ENCODE measurements at places on chromosomes 4 and X.

DNA sequence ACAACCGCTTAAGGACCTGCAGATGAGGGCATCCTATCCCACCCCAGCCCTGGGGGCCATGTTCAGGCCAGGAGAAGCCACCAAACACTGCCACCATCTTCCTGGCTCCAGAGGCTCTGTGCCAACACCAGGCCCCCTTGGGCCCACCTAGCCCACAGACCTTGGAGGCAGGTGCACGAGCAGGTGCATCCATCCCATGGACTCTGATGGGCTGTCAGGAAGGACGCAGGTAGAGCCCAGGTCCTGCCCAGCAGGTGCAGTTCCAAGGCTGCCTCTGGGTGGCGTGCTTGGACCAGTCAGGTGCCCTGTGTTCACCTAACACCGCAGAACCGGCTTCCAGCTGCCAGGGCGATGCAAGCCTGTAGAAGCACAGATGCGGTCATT, 22.8 kb upstream of the PDE6B start:
- DNase-seq, result peak; percentile 32

DNA sequence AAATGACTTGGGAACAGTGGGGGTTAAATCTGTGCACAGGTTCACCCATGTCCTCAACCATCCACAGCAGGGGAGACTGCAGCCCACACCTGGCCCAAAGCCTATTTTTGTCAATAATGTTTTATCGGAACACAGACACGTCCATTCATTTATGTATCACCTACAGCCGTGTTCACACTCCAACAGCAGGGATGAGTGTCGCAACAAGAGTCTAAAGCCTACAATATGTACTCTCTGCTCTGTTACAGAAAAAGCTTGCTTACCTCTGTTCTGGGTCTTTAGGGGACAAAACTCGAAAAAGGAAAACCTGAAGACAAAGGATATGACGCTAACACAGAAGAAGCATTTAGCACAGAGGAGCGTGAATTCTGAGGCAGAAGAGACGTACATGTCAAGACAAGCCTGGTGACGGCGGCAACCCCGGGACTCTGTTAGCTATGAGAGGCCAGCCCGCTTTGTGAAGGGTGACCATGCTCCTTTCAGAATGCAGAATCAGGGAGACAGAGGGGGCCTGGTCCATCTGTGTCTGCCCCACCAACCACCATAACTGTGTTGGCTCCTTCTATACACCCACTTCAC, 45.5 kb downstream of the AFAP1 start:
- no peak for DNase-seq

GRCh38 chr4:125389713-125390112, 75.0 kb downstream of the FAT4 start:
- no peak for DNase-seq

- DNase-seq, result no peak
These were observed 92.2 kb upstream of the H2AZ1 start for GRCh38 chr4:100042235-100042634.

DNA sequence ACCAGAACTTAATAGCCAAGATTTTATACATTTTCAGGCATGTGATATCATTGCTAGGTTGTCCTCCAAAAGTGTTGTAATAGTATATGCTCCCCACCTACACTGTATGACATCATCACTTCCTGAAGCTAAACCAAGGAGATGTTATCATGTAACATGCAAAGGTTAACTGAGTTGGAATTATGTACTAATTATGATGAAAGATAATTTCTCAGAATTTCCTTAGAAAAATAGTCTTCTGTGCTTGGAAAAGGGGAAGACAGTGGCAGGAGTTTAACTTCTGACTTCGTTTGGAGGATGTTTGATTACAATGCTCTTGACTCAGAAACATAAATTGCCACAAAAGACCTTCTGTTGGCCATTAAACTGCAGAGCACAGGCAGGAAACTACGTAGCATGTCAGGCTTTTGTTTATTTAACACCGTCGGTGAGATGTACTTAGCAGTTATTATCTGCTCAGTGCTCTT, 83.6 kb upstream of the GUCY1A1 start:
- no peak for DNase-seq

DNA sequence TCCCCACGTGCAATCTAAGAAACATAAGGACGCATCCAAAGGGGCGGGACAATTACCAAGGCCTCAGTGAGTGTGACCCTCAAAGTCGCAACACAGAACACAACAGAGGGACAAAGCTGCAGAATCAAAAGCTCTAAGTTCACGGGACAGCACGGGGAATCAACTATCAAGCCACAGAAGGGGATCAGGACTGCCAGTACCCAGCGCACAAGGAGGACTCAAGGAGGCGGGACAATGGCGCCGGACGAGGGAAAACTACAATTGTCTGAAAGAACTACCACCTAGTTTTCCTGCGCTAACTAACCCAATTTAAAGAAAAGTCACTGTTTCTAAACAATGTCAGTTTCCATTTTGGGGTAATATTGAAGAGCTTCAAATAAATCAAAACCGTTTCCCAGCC, 1.3 kb downstream of the FAM53A start:
- DNase-seq, result no peak

DNA sequence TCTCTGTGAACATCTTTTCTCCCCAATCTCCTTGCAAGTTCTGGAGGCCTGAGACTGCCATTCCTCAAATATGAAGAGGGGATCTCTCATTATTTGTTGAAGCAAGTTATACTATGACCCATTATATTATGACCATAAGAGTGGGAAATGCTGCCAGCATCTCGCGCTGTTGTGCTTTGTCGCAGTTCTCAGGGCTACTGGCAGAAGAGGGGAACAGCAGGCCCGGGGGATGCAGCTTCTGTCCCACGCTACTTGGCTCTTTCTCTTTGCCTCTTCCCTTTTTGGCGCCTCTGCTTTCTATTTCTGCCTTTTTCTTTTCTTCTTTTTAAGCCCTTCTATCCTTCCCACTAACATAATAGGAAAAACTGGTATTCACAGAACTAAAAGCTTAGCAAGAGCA, 64.2 kb downstream of the GEMIN8 start:
- no peak for DNase-seq

GRCh38 chr4:10272511-10272910, 155.9 kb upstream of the WDR1 start:
- no peak for DNase-seq

GRCh38 chr4:18366892-18367291, 345.3 kb upstream of the LCORL start:
- DNase-seq, result no peak

GRCh38 chr4:104501290-104501689, 6.6 kb upstream of the CXXC4 start:
- DNase-seq, result no peak

- no peak for DNase-seq
These were observed 128.5 kb downstream of the LRBA start for GRCh38 chr4:150886597-150886996.

DNA sequence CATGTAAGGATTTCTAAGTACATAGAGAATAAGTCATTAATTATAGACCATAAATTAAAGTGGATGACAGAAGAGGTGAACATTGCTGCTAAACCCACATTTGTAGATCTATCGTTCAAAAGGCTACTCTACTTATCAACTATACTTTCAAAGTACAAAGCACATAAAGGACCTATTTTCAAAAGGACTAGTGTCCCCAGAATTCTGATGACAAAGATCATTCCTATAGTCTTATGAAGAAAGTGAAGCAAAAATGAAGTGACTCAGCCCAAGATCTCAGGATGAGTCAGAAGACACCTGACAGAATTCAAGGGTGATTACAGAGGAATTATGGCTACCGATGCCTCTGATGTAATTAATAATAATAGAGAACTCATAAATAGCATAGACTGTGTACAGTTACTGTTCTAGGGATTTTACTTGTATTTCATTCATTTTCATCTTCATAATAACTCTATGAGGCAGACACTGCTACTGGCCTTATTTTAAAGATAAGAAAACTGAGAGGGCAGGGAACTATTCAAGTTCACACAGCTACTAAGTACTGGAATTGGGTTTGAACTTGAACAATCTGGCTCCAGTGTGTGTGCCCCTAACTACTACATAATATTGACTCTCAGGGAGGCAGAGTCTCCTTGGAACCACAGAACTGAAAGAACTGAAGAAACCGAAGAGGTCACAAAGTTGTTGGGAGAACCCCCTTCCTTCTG, 17.1 kb downstream of the USP46 start:
- peak; percentile 23 for DNase-seq

GRCh38 chrX:140507982-140508305, 3.1 kb upstream of the SOX3 start:
- DNase-seq, result no peak

DNA sequence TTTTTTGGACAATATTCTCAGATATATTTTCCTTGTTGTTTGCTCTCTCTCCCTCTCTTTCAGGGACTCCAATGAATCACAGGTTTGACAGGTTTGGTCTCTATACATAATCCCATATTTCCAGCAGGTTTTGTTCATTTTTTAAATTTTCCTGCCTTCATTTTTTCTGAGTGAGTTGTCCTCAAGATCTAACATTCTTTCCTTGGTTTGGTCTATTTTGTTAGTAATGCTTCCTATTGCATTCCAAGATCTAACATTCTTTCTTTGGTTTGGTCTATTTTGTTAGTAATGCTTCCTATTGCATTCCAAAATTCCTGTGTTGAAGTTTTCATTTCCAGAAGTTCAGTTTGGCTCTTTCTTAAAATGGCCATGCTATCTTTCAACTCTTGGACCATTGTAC, 45.3 kb upstream of the ZMAT1 start:
- DNase-seq, result no peak

DNA sequence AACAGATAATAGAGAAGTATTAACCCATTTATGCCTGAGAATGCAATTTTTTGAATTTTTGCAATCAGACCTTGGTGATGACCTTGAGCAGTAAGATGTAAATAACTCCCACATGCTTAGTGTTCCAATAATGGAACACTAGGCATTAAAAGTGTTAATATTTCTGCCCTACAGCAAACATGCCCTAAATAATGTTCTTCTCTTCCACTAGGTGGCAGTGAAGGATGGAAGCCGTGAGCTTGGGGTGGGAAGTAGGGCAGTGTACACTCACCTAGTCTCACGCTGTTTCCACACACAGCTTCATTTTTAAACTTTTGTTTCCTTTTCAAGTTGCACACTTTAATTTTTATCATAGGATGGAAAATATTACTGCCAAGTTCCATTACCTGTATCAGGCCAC, 613.1 kb upstream of the HS3ST1 start:
- DNase-seq, result no peak

- no peak for DNase-seq
These were observed 63.4 kb downstream of the PSAPL1 start for GRCh38 chr4:7371210-7371941.

DNA sequence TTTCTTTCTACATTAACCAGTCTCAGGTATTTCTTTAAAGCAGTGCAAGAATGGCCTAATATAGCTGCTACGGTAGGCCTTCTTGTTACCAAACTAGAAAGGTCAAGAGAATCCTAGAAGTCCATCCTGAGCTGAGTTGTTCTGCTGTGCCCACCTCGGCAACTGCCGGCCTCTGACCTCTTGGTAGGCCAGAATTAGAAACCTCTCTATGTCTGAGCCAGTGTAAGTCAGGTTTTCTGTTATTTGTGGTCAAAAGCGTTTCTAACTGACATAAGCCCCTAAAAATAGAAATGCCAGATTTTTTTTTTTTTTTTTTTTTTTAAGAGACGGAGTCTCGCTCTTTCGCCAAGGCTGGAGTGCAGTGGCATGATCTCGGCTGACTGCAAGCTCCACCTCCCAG, 43.1 kb downstream of the SOWAHB start:
- DNase-seq, result no peak

- DNase-seq, result no peak
These were observed 227.8 kb upstream of the CXXC4 start for GRCh38 chr4:104722467-104722866.

DNA sequence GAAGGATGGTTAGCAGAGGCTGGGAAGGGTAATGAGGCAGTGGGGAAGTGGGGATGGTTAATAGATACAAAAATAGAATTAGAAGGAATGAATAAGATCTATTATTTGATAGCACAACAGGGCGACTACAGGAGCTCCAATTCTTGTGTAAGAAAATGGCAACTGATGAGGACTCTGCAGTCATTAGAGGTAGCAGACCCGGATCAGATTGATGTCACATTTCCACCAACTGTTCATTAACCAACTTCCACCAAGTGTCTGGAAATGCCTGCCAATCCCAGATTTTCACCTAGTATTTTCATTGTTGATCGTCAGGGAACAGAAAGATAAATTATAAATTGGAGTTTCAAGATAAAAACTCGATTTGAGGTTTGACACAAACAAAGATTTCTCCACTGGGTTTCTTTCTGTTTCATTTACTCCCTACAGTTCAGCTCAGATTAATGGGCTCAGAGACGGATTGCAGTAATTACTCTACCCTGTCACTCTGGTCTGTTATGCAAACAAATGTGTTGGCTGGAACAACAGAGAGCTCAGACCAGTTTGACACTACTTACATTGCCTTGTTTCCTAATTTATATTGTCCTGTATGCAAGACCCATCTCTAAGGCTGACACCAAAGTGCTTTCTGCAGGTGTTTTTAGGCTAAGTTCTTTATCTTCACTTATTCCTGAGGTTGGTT, 909.2 kb upstream of the PRKX start:
- no peak for DNase-seq

GRCh38 chr4:133969202-133969848, 232.3 kb downstream of the PABPC4L start:
- DNase-seq, result no peak

- DNase-seq, result no peak
These were observed 9.8 kb downstream of the ATP8A1 start for GRCh38 chr4:42646999-42647541.

- no peak for DNase-seq
These were observed 15.8 kb downstream of the DCUN1D4 start for GRCh38 chr4:51858605-51859202.

DNA sequence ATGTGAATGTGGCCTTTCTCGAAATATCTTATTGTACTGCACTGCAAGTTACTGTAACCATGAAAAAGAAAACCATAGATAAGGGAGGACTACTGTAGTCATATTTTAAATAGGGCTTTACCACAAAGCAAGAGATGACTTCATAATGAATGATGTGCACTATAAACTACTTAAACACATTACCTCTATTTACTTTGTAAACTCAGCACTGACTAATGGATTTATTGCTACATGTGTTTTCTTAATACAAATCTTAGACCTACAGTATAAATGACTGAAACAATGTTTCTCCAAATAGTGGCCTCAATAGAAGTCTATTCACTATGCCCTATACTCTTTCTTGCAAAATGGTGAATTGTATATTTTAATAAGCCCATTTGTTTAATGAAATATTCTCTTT, 61.1 kb downstream of the HDX start:
- no peak for DNase-seq

DNA sequence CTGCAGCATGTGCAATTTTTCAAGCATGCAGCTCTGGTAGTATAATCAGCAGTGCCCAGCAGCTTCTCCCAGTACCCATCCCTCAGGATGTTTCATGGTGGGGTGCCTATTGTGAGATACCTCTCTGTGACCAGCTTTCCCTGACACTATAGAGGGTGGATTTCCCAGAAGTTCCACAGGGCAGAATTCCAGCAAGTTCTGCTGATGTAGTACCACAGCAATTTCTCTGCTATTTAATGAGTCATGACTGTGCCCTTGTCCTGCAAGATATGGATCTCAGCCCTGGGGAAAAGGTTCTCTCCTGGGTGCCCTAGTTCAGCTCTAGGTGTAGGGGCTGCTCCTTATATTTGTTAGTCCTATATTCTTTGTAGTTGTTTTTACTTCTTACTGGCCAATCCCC, 174.8 kb downstream of the ENOX2 start:
- DNase-seq, result no peak

GRCh38 chr4:17493619-17494018, 18.3 kb downstream of the QDPR start:
- no peak for DNase-seq

- no peak for DNase-seq
These were observed 56.0 kb downstream of the SPRY1 start for GRCh38 chr4:123452616-123453015.
